Femur (tissue), 1 donor: ENCODE measurements at places on chromosomes 12 and 14.

DNA sequence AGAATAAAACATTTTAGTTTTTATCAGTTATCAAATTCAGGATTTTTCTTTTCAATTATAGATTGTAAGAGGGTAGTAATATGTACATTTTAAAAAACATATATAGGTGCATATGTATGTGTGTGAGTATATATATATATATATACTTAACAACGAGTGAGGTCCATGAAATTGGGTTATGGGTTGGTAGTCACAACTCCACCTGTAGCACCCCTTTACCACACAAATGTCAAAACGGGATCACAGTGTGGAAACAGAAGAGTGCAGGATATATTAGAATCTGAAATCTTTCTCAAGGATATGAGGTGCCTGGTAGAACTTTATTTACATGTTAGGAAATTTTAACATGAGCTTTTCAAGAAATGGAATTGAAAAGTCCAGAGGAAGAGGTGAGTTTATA is 31.3 kb downstream of the MIA2 start:
- DNase-seq = no peak

GRCh38 chr12:100851637-100852036 is 57.1 kb downstream of the ANO4 start:
- DNase-seq = no peak

DNA sequence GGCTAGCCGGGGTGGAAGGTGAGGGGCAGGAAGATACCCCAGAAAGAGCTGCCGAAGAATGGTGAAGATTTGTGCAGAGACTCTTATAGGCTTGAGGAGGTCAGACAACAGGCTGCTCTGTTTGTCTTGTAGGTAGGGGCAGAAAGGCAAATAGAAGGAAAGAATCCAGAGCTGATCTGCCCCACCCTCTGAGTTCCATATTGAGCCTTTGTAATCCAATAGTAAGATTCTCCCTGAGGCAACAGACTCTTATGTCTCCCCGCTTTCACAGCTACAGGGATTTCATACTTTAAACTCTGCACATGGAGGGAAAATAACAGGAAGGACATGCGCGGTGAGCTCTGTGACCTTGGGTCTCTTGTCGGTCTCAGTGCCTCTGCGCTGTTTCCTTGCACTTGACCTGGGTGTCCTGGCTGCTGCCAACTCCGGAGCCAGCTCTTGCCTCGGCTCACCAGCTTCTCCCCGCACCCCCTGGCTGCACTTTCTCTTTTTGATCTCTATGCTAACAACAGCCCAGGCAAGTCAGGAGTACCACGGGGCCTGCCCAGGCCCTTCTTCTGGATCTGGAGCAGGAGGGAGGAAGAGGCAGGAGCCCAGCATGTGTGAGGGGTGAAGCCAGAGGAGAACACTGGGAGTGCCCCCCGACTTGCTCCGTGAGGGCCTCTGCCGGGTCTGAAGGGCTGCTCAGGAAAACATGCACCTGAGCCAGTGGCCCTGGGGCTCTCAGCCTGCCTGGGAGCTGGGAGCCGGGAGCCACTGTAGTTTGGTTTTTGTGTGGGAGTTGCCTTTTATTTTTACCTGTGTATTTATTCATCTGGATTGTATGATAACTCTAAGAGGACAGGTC is 75.8 kb downstream of the PPP1R36 start:
- no peak for DNase-seq

DNA sequence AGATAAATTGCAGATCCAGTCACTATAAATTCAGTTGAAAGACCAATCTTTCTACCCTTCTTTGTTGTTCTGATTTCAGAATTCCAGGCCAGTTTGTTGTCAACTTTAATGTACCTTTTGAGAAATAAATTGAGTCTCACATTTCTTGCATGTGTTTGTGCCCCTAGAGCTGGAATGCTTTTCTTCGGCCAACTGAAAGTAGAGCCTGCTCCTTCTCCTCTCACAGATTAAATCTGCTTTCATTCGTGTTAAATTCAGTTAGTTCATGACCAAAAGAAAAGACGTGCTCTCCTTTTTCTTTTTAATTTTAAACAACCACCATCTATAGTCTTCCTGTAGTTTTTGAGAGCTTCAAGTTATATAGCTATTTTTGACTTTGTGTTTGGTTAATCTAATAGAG is 22.9 kb downstream of the SOCS2 start:
- DNase-seq = no peak

- DNase-seq = no peak
Measured at GRCh38 chr12:84875241-84875640, 37.4 kb downstream of the SLC6A15 start.

DNA sequence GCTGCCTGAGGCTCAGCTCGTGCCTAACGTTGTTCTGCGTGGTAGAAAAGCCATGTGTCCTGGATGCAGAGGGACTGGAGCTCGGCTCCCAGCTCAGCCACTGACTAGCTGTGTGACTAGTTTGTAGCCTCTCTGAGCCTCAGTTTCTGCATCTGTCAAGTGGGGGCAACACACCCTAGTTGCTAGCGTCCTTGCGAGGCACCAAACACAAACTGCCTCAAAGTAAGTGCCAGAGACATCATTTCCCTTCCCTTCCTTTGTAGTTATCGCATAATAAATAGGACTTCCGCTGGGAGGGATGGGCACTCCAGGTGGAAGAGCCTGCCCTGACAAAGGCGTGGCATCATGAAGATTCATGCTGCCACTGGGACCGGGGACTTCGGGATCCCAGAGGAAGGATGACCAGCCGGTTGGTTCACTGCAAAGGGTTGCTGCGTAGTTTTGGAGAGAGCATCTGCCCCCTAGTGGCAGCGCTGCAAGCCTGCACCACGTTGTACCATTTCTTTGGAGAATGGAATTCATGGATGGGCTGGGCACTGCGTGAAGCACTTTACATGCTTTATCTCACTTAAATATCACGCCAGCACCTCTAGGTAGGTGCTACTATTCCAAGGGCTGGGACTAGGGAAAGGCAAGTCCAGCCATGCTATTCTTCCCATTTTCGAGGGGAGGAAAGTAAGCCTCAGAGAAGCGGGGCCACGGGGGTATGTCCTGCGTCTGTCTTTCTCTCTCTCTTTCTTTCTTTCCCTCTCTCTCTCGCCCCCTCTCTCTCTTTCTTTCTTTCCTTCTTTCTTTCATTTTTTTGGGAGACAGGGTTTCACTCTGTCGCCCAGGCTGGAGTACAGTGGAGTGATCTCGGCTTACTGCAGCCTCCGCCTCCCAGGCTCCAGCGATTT is 4.6 kb downstream of the CCDC197 start:
- peak; percentile 72 for DNase-seq

GRCh38 chr14:100374876-100375265 is 51.7 kb downstream of the SLC25A47 start:
- DNase-seq = no peak

DNA sequence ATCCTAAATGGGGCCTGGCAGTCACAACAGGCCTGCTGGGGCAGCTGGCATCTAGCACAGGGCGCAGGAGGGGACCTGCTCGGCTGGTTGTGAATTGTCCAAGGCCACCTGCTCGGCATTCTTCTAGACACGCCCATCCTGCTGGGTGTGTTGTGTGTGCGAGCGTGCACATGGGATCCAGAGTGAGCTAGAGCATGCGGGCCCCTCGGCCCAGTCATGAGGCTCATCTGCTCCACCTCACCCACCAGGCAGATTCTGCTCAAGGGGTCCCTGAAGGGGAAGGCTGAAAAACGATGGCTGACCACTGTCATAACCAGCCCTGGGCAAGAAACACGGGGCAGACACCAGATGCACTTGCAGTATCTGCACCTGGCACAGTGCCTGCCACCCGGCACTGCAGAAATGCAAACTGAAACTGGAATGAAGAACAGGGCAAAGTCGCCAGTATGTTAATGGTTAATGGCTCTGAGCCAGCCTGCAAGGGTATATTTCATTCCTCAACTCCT is 31.8 kb downstream of the MAX start:
- no peak for DNase-seq

DNA sequence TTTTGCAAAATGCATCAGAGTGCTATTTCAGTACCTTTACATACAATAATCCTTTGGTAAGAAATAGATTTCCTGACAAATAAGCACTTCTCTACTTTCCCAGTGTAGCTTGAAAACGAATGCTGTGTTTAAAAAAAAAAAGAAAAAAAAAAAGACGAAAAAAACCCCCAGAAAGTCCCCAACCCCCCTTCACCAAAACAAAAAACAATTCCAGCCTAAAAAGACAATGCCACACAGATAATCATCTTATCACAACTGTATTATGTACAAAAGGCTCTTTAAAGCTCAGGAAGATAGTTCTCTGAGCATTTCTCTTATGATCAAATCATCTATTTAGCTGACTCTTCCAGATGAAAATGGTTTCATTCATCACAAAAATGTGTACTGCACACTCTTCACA is 1.6 kb downstream of the FERMT2 start:
- DNase-seq = no peak

GRCh38 chr12:11568155-11568761 is 81.2 kb upstream of the ETV6 start:
- no peak for DNase-seq

DNA sequence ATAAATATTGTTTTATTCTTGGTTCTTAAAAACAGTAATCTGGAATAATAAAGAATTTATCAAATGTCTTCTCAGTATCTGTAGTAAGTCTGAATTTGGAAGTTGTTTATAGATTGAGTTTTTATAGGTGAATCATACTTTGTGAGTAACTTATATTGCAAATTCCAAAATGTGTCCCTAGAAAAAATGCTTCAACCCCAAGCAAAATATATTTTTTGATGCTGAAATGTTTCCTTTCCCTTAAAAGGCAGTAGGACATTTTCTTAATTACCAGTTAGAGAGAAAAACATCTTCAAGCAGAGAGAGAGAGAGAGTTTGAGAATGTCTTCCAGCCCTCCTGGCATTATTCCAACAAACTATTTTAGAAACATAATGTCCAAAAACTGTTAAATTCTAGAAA is 37.9 kb downstream of the PELI2 start:
- no peak for DNase-seq

GRCh38 chr12:104177663-104178501 is 37.7 kb upstream of the TXNRD1 start:
- DNase-seq = peak; percentile 29

- DNase-seq = no peak
Measured at GRCh38 chr14:31566456-31566855, 5.3 kb downstream of the NUBPL start.

DNA sequence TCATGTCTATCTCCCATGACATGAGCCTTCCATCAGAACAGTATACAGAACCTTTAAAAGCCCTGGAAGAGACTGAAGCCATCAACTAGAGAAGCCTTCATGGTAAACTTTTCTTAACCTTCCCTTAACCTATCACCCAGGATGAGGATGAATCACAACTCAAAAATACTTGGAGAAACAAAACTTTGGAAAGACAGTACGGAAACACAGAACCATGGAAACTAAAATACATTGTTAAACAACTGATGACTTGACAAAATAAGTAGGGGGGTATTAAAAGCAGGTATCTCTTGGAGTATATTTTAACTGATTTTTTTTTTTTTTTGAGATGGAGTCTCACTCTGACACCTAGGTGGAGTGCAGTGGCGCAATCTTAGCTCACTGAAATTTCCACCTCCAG is 8.7 kb downstream of the TM7SF3 start:
- no peak for DNase-seq

GRCh38 chr12:107917912-107918800 is 143.7 kb downstream of the ASCL4 start:
- no peak for DNase-seq

DNA sequence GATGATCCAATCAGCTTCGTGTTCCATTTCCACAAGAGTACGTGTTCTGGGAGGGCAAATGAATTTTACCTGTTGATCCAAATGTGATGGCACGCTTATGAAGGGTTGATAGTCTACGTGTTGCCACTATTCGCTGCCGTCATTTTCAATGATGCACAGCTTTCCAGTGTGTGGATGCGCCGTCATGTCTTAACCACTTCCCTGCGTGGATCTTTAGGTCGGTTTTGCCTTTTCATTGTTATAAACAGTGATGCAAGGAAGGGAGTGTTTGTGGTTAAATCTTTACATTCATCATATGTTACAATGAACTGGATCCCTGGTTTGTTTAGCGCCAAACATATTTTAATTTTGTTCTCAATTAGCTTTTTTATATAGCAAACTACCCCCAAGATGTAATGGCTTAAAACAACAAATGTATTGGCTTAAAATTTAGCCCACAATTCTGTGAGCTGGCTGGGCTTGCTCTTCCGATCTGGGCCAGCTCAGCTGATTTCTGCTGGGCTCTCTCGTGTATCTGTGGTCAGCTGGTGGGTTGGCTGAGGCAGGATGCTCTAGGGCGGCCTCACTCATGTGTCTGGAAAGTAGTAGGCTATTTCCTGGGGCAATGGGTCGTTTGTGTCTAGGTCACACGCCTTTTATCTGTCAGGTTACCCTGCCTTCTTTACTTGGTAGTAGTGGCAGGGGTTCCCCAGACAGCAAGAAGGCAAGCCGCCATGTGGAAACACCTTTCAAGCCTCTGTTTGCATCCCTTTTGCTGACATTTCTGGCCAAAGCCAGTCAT is 176.7 kb downstream of the CRADD start:
- DNase-seq = peak; percentile 42

DNA sequence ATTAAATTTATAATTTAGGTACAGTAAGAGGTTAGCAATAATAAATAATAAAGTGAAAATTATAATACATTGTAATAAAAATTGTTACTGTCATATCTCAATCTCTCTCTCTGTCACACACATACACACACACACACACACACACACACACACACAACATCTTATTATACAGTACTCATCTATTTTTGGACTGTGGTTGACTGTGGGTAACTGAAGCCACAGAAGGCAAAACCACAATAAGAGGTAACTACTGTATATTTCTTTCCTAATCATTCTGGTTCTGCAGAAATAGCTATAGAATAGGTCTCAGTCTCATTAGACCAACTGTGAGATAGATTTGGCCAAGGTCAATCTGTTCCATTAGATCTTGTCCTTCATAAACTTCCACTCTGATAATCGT is 33.1 kb upstream of the PTPRO start:
- DNase-seq = no peak

GRCh38 chr14:56896922-56897321 is 86.6 kb upstream of the OTX2 start:
- no peak for DNase-seq

GRCh38 chr14:73757876-73758391 is 43.8 kb upstream of the PNMA1 start:
- DNase-seq = no peak

DNA sequence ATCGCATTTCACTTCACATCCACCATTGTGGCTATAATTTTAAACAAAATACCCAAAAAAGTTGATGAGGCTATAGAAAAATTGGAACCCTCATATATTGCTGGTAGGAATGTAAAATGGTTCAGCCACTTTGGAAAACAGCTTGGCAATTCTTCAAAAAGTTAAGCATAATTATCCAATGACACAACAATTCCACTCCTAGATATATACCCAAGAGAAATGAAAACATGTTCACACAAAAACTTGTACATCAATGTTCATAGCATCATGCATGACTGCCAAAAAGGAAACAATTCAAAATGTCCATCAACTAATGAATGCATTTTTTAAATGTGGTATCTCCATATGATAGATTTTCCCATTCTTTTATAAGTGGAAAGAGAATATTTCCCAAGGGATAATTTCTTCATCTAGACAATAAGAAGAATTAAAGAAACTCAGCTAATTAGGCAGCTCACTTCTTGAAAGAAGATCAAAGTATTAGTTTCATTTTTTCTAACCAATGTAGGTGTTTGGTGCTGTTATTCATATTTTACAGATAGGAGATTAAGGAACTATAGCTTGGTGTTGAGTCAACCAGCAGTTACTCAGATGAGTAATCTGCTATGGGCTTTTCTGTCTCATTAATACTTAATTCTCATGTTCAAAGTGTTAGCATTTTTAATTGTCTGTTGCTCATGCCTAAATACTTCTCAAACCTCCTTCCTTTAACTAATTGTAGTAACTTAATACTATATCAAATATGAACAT is 32.8 kb downstream of the YEATS4 start:
- DNase-seq = no peak
